ENCODE measurements at places on chromosomes 1 and 21.

- DNase-seq, result peak; percentile 28
These were observed 835 bp downstream of the LRRN2 start for GRCh38 chr1:204684571-204685235.

DNA sequence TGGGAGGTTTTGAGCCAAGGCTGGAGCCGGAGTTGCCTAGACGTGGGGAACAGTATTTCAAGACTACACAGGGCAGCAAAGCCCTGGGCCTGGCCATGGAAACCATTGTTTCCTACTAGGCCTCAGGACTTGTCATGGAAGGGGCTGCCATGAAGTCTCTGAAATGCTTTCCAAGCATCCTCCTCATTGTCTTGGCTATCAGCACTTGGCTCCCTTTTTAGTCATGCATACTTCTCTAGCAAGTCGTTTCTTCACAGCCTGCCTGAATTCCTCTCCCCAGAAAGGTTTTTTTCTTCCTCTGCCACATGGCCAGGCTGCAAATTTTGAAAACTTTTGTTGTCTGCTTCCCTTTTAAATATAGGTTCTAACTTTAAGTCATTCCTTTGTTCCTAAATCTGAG, 406.6 kb upstream of the TMPRSS15 start:
- no peak for DNase-seq

- no peak for DNase-seq
These were observed 11.6 kb upstream of the PADI6 start for GRCh38 chr1:17360272-17360956.

- no peak for DNase-seq
These were observed 671 bp downstream of the KIF26B start for GRCh38 chr1:245155272-245156040.

DNA sequence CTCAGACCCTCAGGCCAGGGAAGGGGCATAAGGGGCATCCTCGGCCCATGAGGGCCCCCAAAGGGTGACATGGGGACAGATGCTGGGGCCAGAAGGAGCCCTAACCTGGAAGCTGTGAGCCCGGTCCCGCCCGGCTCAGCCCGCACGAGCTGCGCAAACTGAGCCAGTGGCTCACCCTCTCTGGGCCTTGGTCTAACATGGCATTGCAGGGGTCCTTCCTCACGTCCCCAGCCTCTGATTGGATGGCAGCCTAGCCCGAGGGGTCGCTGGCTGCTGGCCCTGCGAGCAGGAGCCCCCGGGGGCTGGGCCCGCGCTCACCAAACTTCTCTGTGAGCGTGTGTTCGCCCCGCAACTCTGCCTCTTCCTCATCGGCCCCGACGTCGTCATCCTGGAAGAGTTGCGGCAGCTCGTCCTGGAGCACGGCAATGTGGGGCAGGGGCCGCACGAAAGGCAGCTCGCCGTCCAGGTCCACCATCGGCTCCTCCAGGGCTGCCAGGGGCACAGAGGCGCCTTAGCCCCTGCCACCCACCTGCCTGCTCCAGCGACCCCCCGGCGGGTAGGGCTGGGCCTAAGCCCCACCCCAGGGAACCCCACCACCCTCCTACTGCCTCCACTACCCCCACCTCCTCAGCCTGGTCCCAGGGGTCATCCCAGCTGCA, 54.4 kb downstream of the ARHGEF16 start:
- no peak for DNase-seq

DNA sequence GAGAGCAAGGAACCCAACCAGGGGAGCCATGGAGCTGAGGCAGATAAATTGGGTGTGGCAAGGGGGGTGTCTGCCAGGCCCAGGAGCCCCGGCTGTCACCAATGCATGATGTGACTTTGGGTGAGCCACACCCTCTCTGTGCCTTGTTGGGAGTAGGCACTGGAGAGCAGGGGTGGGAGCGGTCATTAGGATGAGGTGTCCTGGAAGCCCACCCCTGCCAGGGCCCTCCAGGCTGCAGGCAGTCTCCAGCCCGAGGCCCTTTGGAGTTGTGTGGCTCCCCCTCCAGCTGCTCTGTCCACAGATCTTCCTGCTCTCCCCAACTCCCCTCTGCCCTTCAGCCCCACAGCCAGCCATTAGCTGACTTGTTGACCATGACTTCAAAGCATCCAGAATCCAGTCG, 11.4 kb downstream of the MX2 start:
- no peak for DNase-seq

DNA sequence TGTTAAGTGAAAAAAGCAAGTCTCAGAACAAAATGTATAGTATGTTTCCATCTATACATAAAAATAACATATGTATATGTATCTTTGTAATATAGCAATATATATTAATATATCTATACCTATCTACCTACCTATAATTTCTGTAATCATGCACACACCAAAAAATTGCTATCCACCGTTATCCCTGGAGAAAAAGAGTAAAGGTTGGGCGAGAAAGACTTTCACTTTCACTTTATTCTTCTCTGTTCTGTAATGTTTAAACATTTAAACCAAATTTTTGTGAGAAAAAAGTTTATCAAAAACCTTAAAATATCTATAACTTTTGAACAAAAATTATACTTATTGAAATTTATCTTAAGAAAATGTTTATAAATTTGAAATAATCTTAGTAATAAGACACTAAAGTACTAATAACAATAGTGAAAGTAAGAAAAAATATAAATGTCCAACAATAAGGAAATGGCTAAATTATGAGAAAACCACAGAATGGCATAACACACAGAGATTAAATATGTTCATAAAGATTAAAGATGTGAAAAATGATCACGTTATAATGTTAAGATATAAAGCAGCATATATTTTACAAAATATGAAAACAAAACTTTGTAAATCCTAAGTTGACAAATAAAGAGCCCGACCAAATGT, 74.0 kb upstream of the LRRC53 start:
- no peak for DNase-seq

GRCh38 chr1:60731321-60731720, 351.0 kb upstream of the NFIA start:
- DNase-seq, result no peak

DNA sequence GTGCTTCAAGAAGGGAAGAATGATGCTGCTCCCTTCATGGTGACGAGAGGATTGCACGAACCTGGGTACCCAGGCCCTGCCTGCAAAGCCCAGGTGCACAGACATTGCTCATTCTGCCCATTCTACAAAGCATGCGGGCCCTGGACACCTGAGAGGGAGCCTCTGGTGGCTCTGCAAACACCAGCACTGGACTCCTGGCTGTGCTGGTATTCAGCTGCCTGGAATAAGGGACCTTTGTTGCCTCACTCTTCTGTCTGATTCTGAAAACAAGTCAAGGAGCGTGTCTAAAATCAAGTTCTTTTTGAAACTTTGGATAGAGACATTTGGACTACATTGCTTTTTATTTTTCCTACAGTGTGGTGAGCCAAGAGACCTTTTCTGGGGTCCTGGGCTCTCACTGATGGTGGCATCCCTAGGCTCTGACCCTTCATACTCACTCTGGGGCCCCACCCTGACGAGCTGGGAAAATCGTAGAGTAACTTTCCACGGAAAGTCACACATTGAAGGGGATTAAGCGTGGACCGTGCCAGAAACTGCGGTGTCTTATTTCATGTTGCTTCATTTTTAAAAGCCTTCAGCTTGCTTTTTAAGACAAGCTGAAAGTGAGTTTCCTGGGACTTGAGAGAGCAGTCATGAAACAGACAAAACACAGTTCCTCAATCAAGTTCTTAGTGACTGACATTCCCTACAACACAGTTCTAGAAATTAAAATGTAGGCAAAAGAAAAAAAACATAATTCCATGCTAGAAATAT, 24.0 kb downstream of the ABCA4 start:
- no peak for DNase-seq

GRCh38 chr21:40671716-40672115, 175.2 kb downstream of the DSCAM start:
- DNase-seq, result no peak

GRCh38 chr1:87226341-87226760, 102.3 kb upstream of the LMO4 start:
- peak; percentile 56 for DNase-seq

- DNase-seq, result no peak
These were observed 10.5 kb downstream of the DNAH14 start for GRCh38 chr1:224939844-224940425.

- no peak for DNase-seq
These were observed 47.3 kb downstream of the CLIC6 start for GRCh38 chr21:34715985-34716596.

GRCh38 chr1:49052102-49052501, 275.4 kb upstream of the BEND5 start:
- no peak for DNase-seq

DNA sequence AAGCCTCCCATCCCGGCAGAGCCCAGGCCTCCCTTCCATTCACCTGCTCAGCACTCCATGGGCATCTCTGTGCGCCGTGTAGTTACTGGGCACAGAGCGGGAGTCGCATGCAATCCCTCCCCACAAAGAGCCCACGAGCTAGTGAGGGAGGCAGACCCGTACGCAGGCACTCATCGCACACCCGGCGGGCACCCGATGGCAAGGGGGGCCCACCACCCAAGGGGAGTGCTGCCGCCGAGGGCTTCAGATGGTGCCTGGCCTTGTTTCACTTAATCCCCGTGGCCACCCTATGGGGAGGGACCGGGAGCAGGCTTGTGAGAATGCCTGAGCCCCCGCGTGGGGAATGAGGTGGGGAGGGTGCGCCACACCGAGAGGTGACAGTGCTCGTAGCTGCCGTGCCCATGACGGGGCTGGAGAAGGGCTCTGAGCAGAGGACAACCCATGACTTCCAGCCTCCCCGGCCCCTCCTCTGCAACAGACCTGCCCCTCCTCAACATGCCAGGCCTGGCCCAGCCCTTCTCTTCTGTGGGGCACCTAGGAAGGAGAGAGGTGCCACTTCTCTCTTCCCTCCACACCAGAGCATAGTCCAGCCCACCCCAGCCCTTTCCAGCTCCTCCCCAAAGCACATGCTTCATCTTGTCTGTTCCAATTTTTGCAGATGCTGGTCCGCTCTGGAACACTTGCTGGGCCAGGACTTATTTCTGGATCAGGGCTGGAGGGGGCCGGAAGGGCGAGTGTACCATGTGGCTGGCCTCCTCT, 30.2 kb upstream of the SELENON start:
- DNase-seq, result no peak

GRCh38 chr1:226404063-226404903, 3.6 kb downstream of the PARP1 start:
- no peak for DNase-seq

- no peak for DNase-seq
These were observed 11.3 kb upstream of the RHEX start for GRCh38 chr1:206041640-206042039.

DNA sequence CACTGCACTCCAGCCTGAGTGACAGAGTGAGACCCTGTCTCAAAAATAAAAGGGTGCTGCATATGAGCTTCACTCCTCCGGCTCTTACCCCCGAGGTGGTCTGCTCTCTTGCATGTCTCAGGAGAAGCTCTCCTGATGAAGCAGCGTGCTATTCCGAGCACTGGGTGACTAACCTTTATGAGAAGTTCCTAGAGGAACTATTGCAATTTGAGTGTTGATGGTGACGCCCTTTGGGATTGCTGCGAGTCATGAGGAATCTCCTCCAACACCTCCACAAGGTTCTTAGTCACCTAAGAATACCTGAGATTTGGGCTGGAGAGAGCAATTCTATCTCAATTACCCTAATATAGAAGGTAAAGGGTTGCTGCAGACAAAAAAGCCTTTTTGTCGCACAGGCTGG, 40.8 kb upstream of the TINAGL1 start:
- DNase-seq, result no peak

GRCh38 chr1:75132812-75133619, 1.2 kb upstream of the LHX8 start:
- no peak for DNase-seq

GRCh38 chr21:46617267-46618051, 12.6 kb upstream of the S100B start:
- DNase-seq, result no peak

- no peak for DNase-seq
These were observed 14.3 kb downstream of the QSOX1 start for GRCh38 chr1:180168786-180169639.

- DNase-seq, result no peak
These were observed 18.8 kb downstream of the GATAD2B start for GRCh38 chr1:153903841-153904455.

DNA sequence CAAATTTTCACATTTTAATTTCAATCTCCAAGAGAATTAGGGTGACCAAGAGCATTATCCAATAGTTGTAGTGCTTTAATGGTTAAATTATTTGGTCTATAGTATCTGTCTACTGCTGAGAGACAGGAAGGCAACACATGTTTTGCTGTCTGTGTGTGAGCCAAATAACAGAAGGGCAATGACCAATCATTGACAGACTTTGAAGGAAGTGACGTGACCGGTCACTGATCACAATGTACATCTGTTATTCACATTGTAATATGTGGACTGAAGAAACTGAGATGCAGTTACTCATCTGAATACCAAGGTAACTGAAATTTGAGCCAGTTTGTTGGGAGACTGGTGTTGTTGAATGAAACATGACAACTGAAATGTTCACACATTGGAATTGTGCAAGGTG, 196.7 kb downstream of the LRRC40 start:
- DNase-seq, result no peak

DNA sequence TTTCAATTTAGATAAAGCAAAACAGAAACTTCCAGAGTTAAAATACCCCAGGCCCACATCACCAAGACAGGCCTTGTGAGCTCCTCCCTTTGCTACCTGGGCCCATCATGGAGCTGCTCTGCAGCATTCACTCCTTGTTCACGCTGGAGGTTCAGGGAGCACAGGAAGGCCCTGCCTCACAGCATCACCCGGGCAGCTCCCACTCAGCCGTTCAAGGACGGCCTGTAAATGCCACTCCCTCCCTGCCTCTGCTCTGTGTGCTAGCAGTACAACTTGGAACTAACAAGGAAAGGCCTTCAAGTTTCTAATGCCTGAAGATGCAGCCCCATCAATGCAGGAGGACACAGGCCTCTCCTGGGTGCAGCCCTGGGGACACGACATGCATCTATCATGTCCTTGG, 11.6 kb downstream of the ATP5PO start:
- DNase-seq, result no peak

GRCh38 chr1:153393926-153394325, 3.1 kb upstream of the S100A8 start:
- DNase-seq, result no peak

DNA sequence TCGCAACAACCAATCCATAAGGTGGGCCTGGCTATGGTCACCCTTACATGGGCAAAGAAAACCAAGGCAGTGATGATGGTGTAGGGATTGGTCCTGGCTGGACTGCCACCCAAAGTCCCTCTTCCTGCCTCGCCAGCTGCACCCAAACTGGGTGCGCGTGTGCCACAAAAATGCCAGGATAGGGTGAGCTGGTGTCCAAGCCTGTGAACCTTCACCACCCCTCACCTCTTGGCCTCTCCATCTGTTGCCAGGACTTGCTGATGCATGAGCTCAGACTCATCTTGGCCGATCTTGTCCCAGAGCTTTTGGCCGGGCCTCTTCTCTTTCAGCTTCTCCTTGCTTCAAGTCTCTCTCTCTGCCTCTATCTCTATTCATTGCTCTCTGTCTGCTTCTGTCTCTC, 41.8 kb downstream of the FOXD2 start:
- no peak for DNase-seq

- DNase-seq, result no peak
These were observed 26.0 kb downstream of the EPHB2 start for GRCh38 chr1:22736501-22737080.

All from heart right ventricle (tissue), 16 donors.